Keratinocyte (primary cell): ENCODE measurements at places on chromosomes 11 and 22.

DNA sequence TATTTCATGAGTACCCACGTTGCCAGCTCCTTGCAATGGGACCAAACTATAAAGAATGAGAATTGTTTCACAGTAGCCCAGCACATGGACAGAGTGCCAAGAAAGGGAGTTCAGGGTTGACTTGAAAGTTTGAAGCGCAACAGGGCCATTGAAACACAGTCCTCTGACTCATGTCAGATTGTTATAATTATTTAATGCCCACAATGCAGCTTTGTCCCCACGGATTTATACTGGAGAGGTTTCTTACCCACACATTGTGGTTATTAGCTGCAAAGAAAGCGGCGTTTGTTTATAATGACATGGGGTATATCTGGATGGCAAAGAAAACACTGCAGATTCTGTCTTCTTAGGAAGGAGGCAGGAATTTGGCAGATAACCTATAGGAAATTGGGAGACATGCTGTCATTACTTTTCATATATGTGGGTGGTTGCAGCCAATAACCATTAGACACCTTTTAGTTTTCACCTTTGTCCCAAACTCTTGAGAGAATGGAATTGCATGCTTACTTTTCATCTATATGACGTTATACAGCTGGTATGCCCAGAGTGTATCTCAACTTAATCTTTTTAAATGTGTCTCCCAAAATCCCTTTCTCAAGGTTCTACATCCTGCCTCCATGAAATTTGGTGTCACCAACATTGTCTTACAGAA lies 143.6 kb downstream of the TEAD1 start:
- no peak for DNase-seq

DNA sequence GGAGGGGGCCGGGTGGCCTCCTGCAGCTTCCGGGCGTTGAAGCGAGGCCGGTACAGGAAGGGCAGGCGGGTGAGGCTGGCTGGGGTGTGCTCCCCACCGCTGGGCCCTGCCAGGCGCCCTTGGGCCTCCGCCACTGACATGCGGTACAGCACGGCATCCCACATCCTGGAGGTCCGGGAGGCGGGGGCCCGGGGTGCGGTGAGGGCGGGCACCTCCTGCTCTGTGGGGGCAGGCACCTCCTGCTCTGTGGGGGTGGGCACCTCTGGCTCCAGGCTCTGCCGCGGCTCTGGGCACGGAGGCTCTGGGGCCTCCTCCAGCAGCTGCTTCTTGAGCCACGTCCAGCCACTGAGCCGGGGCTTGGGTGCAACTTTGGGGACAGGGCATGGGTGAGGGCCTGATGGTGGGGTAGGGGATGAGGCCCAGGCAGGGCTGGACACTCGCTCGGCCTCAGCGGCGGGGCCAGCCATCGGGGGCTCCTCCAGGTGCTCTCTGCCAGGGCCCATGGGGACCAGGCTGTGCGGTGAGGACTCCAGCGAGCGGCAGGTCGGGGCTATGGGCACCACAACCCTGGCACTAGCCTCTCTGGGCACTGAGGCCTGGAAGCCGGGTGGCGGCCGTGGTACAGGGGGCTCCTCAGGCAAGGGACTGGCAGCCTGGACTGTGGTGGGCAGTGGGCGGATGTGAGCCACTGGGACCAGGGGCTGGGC lies 2.3 kb downstream of the PRR33 start:
- DNase-seq, result no peak

GRCh38 chr11:92475316-92475715 lies 250.7 kb downstream of the FAT3 start:
- DNase-seq, result no peak

- DNase-seq, result no peak
Observed at GRCh38 chr11:9662273-9662672, 1.6 kb upstream of the SWAP70 start.

GRCh38 chr22:45991098-45991497 lies 14.1 kb upstream of the WNT7B start:
- no peak for DNase-seq

GRCh38 chr11:2991452-2992233 lies 486 bp downstream of the NAP1L4 start:
- no peak for DNase-seq
